ENCODE measurements at places on chromosomes 3 and 15.

DNA sequence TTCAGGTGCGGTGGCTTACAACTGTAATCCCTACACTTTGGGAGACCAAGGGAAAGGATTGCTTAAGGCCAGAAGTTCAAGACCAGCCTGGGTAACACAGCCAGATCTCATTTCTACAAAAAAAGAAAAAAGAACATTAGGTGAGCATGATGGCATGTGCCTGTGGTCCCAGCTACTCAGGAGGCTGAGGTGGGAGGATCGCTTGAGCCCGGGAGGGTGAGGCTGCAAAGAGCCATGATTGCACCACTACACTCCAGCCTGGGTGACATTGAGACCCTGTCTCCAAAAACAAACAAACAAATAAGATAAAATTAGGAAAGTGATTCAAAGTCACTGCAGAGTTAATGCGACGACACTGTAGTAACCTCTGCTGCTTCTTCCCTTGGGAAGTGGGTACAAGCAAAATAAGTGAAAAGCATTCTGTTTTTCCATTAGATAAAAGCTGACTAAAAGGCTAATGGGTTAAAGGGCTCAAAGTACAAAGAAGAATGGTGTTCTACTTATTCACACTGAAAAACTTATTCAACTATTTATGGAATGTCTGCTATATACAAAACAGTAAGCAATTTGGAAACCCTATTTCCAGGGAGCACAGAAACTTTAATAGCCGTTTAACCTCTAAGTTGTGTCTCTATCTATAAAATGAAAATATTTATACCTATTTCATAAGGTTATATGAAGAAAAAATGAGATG lies 8.0 kb upstream of the RPS27L start:
- DNase-seq: no peak

DNA sequence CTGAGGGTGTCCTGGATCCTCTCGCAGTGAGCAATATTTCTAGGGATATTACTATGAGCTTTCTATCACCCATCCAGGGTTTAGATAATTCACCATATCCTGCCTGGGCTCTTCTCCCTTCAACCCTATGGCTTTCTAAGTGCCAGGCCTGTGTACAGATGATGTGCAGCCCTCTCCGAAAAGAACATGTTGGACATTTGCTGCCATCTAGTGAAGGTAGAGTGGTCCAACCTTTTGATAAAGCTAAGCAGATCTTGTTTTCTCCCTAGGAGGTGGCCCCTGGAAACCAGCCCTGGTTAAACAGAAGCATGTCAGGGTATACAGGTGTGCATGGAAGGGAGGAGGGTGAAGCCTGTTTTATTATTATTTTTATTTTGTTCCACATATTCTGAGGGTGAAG lies 27.9 kb upstream of the SCN10A start:
- no peak for DNase-seq

- no peak for DNase-seq
Observed at GRCh38 chr3:113265231-113265630, 53.9 kb downstream of the BOC start.

DNA sequence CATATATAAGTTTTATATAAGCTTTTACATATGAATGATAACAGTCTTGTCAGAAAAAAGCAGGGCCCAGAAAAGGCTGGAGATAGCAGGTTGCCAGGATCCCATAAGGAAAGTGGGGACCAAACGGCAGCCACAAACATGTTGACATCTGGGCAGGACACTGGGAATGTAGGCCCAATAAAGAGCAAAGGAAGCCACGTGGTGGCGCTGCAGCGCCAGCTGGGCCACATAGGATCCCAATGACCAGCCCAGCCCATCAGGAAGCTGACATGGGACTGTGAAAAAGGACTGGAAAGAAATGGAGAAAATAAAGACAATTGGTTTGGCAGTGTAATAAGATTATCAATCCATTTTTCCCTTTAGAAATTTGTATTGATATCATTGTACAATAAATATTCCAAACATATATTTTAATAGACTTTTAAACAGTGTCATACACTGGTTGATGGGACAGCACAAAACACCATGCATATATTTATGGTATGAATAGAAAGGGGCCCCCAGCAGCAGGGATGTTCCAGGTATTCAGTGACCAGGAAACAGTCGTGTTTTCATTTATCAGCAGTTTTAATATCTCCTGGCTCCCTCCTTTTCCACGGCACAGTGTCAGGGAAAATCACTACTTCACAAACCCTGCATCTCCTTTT lies 89.0 kb upstream of the STRIT1 start:
- no peak for DNase-seq

- DNase-seq: no peak
Observed at GRCh38 chr15:71753346-71753745, 57.0 kb upstream of the NR2E3 start.

DNA sequence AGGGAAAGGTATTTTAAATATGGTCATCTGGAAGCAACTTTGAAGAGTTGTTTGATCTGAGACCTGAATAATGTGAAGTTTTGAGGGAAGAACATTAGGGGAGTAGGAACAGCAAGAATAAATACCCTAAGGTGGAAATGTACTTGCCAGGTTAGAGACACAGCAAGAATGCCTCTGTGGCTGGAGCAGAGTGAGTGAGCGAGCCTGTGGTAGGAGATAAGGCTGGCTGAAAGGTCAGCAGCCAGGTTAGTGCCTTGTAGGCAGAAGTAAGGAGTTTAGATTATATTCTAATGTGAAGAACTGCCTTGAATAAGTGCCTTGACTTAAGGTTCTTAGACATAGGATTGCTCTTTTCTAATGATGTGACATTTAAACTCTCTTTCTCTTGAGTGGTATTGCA lies 18.3 kb downstream of the LRRC49 start:
- no peak for DNase-seq

- no peak for DNase-seq
Observed at GRCh38 chr3:42702066-42702951, at the start of gene HHATL. TSS of gene HHATL (minus strand) at chr3:42702798. CDS start at chr3:42700826, 1,972 bp downstream.

GRCh38 chr3:194598771-194599557 lies 34.3 kb downstream of the TMEM44 start:
- no peak for DNase-seq

- no peak for DNase-seq
Observed at GRCh38 chr3:31103181-31103580, 208.7 kb upstream of the GADL1 start.

DNA sequence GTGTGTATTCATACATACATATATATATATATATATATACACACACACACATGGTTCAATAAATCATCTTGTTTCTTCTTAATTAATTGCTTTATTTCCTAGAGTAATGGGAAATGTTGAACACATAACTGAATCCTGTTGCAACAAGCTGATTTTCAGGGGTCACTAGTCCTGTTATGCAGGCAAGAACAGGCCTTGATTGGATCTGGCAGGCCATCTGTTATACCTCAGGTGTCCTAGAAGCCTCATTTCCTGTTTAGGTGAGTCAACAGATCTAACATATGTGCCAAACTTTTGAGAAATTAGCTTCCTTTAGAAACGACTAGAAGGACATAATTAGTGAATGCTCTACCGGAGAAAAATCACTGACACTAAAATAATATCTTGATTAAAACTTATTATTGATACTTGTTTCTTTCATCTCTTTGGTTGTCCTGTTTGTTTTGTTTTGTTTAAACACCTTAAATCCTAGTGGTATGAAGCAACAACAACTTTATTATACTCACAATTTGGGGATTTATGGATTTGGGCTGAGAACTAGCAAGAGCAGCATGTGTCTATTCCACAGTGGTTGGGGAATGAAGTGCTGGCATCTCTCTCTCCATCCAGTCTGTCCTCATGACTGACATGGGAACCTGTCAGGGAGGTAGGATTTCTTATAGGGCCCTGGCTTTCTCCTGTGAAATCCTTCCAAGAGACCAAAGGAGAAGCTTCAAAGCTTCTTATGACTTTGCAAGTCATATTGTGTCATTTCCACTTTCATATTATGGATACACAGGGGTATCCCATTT lies 552.6 kb downstream of the NSUN3 start:
- DNase-seq: no peak

GRCh38 chr3:103873897-103874545 lies 1439.2 kb downstream of the ZPLD1 start:
- no peak for DNase-seq

GRCh38 chr15:88649286-88649733 lies 10.5 kb downstream of the ISG20 start:
- DNase-seq: peak; percentile 58

DNA sequence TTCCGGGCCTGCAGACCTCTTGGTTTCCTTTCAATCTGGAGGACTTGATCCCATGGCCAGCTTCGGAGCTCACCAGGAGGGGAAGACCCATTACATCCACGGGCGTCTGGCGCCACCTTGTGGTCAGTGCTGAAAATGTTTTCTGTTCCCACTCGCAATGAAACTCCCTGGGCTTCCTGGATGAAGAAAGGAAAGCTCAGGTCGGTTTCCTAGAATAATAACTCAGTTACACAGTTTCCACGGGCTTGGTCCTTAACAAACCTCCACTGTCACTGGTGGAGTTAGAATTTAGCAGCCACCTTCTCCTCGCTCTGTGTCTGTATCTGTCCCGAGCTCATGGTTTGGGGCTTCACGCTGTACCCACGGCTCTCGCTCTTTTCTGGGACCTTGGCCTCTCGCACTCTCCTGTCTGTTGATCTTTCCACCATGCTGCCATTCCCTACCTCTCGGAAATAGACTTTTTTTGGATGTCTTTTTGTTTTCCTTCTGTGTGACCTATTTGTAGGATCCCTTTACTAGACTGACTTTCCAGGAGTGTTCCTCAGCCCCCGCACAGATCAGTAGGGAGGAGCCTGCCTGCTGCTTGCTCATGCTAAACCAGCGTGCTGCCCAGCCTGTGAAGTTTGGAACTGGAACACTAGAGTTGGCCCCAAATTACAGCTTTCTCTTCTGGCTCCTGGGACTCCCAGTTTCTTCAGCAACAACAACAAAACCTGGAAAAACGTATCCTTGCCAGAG lies 56.3 kb downstream of the IL20RB start:
- peak; percentile 71 for DNase-seq

GRCh38 chr3:111415018-111415417 lies 127.0 kb upstream of the CD96 start:
- DNase-seq: no peak

GRCh38 chr15:40047415-40048210 lies 8.6 kb upstream of the SRP14 start:
- no peak for DNase-seq

GRCh38 chr3:58260261-58260731 lies 22.7 kb downstream of the ABHD6 start:
- no peak for DNase-seq

- no peak for DNase-seq
Observed at GRCh38 chr3:107345822-107346405, 31.3 kb upstream of the CCDC54 start.

- DNase-seq: no peak
Observed at GRCh38 chr3:58962040-58962651, 87.7 kb downstream of the CFAP20DC start.

DNA sequence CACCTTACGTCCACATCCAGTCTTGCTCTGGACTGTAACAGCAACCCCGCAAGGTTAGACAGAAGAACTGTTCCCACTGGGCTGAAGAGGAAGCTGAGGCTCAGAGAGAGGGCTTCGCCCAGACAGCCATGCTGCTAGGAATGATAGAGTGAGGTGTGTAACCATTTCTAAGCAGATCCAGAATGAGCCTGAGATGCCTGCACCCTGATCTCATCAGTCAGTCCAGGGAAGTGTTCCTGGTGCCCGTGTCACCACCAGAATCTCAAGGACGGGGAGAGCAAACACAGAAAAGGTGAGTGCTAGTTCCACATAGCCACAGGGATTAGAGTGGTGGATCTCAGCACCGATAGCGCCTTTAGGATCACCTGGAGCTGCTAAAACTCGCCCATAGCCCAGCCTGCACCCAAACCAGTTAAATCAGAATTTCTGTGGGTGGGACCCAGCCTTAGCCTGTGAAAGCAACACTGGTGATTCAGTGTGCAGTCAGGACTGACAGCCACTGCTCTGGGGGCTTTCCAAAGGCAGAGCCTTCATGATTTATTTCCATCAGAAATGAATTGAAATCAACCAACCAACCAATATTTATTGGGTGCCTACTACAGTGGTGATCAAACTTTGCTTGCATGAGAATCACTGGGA lies 12.3 kb downstream of the ISLR start:
- no peak for DNase-seq

DNA sequence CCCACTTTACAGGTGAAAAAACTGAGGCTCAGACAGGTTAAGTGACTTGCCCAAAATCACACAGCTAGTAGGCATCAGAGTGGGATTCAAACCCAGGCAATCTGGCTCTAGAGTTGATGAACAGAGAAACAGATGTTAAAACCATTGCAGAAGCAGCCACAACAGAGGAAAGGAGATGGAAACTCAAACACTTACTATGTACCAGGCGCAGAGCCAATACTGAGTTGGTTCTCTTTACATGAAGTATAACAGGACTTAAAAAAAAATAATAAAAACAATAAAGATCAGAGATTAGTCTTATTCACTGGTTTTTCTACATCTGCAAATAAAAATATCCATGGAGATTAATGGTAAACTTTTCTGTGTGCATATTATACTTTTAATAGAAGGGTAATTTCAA lies 84.9 kb upstream of the SPATA12 start:
- DNase-seq: no peak

DNA sequence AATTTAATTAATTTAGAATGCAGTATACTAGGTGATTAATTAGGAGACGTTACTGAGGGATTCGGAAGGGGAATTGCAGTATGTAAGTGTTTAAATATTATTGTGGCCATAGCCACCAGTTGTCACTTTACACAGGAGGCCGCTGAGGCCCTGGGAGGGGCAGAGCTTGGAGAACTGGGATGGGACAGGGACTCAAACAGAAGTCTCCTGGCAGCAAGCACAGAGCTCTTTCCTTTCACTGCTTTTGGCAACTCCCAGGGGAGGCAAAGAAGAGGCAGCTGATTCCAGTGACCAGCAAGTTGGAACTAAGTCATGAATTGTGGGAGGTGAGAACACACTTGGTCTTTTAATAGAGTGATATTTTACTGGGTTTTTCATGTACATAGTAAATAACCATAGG lies 248.6 kb downstream of the RPLP1 start:
- no peak for DNase-seq

- no peak for DNase-seq
Observed at GRCh38 chr3:190528706-190529105, 14.8 kb downstream of the IL1RAP start.

DNA sequence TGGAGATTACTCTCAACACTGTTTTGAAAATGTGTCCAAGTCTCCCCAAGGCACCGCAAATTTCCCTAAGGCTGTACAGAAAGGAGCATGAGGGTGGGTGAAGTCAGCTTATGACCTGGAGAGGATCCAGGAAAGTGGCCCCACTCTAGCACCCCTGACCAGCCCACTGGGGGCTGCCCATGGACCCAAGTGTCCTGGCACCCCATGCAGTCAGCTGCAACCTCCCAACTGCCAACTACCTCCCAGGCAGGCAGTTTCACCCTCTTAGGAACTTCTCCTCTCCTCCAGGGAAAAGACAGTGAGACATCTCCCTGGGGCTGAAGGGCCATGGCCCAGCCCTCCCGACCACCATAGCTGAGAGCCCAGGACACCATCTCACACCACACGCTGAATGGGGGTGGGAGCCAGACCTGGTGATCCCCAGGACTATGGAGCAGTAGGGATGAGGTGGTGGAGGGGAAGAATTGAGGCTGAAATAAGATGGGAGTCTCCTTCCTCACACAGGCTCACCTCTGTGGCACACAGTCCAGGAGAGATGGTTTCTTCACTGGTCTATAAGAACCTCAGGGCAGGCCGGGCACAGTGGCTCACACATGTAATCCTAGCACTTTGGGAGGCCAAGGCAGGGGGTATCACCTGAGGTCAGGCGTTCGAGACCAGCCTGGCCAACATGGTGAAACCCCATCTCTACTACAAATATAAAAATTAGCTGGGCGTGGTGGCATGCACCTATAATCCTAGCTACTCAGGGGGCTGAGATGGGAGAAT lies 104.4 kb downstream of the DAPK2 start:
- no peak for DNase-seq

All from activated CD8-positive, alpha-beta memory T cell treated with anti-CD3 and anti-CD28 coated beads for 48 hours (primary cell).